H9 (cell line): ENCODE measurements at places on chromosomes 16 and 17.

DNA sequence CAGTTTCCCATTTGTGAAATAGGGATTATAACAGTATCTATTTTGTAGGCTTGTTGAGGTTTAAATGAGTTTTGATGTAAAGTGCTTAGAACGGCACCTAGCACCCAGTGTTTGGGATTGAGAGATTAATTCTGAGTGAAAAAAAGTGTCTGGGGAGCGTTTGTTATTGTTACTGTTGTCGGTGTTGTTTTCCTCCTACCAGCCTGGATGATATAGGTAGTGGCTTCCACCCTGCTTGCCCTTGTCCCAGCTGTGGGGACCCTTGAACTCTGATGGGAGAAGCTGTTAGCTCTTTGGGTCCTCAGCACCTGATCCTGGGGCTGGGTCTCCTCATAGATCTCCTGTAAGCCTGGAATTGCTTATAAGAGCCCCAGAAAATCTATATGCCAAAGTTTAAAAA is 4.9 kb downstream of the FMNL1 start:
- no peak for DNase-seq

DNA sequence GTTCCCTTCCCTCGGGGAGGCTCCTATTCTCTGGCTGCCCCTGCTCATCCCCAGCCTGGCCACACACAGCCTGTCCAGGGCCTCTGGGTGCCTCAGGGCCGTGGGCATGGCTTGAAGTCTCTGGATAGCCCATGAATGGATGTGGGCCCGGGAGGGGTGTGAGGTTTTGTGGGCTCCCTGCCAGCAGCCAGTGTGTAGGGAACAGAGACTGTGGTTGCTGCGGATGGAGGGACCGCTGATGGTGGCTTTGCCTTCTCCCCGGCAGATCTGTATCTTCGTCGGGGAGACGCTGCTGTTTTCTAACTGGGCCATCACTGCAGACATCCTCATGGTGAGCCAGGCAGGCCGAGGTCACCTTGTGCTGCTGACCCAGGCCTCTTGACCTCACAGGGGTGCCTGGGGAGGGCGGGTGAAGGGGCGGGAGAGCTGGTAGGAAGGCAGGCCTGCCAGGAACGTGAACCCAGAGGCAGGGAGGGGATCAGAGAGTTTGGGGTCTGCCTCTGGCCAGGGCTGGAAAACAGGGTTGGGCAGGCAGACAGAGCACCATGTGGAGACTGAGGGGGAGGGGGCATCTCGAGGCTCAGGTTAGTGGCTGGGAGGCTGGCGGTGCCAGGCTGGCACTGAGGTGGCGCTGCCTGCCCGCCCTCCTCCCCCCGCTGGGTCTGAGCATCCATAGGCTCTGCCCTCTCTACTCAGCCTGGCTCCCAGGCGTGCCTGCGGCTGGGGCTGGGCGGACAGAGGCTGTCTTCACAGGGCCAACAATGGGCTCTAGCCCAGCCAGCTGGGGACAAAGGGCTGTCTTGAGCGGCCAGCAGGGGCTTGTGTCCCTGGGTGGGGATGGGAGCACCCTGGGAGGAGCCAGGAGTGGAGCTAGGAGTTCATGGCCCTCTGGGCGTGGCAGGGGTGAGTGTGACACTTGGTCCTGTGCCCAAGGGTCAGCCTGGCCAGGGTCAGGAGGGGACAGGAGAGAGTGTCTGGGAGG is 21.4 kb downstream of the MYBBP1A start:
- no peak for DNase-seq

GRCh38 chr17:81928544-81929252 is 1.2 kb upstream of the MAFG start:
- DNase-seq: no peak

DNA sequence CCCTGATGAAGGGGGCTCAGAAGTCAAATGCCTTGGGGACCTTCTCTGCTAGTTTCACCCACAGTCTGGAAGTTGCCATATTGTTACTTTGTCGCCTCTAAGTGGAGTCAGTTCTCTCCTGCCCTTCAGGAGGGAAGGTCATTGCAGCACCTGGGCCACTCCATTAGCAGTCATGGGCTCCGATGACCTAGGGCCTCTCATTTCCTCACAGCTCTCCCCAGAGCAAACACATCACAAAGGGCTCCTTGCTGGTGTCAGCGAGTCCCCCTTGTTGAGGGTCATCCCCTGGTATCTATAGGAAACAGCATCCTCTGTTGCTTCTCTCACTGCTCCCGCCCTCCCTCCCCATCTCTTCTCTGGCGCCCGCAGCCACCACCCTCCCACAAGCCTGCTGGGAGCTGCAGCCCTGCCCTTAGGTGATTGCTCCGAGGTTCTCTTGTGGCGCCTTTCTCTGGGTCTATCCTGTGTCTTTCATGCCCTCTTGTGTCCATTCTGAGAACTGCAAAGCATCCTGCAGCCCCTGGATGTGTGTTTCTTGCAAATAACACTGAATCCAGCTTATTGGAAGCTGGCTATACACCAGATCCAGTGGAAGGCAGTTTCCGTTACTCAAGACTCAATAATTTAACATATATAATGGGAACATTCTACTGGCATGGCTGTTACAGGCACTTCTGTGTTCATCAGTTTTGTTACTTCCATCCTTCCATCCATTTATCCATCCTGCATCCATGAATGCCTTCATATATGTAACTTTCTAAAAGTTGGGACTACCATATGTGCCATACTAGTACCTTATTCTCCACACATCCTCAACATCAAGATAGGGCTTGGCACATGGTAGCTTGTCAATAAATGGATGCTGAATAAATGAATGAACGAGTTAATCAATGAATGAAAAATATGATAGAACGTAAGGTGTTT is 21.2 kb downstream of the PDILT start:
- DNase-seq: peak; percentile 88

DNA sequence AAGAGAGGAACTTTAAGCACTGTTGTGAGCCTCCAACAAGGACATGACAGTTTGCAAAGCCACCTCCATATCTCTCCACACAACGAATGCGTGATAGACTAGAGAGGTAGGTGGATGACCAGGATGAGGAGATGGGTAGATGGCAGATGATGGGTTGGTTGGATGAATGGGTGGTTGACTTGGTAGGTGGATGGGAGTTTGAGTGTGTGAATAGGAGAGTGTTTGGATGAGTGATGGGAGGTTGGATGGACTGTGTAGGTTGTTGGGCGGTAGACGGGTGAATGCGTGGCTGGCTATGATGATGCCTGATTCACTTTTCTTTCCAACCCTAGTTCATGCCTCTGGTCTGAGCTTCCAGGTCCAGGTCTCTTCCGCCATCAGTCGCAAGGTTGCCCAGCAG is 4.1 kb downstream of the CDH16 start:
- no peak for DNase-seq

GRCh38 chr17:77768248-77768852 is 190.2 kb upstream of the TNRC6C start:
- no peak for DNase-seq

GRCh38 chr16:57663917-57664661 is 4.0 kb upstream of the ADGRG3 start:
- DNase-seq: no peak

DNA sequence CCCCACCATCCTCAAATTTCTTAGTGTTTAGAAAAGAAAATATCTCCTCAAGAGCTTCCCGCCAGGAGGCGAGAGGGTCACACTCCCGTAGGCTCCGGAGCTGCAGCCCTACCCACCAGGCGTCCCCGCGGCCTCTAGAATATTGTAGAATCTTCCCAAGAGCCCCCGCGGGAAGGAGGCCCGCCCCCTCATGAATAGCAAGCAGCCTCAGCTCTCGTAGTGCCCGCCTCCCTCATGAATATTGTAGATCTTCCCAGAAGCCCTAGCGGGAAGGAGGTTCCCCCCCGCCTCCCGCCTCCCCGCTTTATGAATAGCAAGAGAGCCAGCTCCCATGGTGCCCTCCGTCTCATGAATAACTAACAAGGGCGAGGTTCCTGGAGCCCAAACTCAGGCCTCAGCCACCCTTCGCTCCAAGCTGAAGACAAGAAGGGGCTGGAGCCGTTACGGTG is at the start of gene FBXO47:
FBXO47 (minus strand) TSS at position 114 of the 449 bp plus-strand sequence. CDS start 4,378 bp downstream, outside the sequence.
- peak; percentile 100 for DNase-seq
